ENCODE measurements at places on chromosomes 7 and 10.

DNA sequence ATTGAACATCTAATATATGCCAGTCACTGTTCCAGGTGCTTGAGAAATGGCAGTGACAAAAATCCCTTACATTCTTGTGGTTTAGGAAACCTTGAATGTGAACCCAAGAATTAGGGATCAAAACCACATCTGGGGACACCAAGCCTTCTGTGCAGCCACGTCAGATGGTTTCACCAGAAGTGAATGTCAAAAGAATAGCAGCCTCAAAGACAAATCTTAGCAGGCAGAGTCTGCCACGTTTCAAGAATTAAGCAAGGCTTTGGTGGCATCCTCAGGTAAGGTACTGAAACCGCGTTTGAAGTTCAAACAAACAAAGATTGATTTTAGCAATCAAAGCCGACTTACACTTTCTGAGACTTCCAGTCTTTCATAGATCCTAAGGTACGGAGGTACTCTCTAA is 225.5 kb upstream of the GNAI1 start:
- DNase-seq = no peak

- no peak for DNase-seq
Observed at GRCh38 chr7:137476937-137477336, 133.4 kb upstream of the PTN start.

DNA sequence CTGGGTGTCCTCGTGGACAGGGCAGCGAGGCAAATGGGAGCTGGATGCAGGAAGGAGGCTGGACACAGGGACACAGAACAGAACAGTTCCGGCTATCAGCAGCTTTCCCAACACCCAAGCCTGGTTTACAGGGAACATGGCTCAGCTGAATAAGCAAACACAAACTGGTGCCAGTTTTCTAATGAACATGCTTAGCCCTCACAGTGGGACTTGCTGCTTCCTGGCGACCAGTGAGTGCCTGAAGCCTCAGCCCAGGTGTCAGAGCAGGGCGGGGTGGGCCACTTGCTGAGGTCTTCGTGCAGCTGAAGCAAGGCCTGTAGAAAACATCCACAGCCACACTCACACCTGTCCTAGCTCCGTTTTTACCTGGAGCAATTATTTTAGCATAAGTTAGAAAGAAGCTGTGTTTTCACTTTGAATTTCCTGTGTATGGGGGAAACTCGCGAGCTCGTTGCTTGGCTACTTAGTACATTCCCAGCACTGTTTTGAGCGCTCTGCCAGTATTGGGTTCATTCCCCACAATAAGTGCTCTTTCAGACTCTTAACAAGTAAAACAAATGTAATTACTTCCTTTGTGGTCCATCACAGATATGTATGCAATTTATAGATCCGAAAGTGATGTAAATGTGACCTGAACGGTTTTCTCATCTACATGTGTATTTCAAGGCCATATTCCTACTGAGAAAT is 261.2 kb upstream of the SHH start:
- DNase-seq = no peak

DNA sequence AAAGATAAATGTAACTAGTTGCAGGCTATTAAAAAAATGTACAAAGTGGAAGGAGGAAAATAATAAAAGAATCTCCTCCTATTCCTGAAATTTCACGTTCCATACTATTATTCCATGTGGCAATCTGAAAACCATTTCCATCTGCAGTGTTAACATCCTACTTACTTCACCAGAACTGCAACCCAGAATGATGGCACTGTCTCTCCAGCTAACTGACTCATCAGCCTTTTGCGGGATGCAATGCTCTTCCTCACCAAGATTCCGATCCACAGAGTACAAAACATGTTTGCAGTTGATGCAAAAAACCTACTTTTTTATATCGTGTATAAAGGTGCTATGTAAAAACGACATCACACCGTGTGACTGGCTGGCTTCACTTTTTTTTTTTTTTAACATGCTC is 50.8 kb downstream of the ESYT2 start:
- DNase-seq = peak; percentile 62

GRCh38 chr7:73840715-73841379 is 1.5 kb downstream of the METTL27 start:
- no peak for DNase-seq

GRCh38 chr10:43691485-43691884 is 42.8 kb upstream of the ZNF32 start:
- DNase-seq = peak; percentile 58

- DNase-seq = no peak
Observed at GRCh38 chr10:113585949-113586348, 33.1 kb downstream of the HABP2 start.

DNA sequence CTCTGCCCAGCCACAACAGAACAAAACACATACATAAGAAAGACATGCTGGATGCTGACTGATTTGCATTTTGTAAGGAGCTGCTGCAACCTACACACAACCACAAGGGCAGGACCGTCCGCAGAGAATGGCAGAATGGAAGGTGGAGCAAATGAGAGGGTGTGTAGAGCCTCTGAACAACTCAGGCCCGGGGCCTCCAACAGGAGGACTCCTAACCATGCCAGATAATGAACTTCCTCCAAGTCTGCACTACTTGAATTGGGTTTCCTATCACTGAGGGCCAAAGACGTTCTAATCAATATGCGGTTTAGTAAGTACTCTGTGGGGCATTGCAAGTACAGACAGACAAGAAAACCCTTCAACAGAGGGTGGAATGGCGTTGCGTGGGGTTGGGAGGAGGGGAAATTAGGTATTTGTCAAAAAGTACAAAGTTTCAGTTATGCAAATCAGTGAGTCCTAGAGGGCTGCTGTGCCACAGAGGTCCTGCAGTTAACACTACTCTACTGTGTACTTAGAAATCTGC is 14.6 kb downstream of the VOPP1 start:
- DNase-seq = no peak

GRCh38 chr10:102773986-102774385 is 30.2 kb downstream of the WBP1L start:
- DNase-seq = no peak

- DNase-seq = no peak
Observed at GRCh38 chr10:29358010-29358616, 69.2 kb downstream of the LYZL1 start.

GRCh38 chr7:49643736-49644135 is 129.7 kb upstream of the VWC2 start:
- DNase-seq = no peak

DNA sequence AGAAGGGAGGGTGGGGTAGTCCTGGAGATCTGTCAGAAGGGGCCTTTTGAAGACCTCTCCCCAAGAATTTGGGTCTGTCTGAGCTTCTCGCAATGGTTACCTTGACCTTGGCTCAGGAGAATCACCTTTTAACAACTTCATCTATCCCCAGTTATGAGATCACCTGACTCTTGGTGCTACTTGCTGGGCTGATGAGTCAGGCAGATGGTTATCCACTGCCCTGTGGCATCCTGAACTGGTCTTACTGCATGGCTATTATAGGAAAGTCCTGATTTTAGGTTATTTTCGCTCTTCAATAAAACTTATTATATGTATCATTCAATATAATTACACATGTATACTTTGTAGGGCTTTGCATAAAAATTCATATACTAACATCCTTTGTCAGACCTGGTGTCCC is 274.7 kb downstream of the GFRA1 start:
- no peak for DNase-seq

DNA sequence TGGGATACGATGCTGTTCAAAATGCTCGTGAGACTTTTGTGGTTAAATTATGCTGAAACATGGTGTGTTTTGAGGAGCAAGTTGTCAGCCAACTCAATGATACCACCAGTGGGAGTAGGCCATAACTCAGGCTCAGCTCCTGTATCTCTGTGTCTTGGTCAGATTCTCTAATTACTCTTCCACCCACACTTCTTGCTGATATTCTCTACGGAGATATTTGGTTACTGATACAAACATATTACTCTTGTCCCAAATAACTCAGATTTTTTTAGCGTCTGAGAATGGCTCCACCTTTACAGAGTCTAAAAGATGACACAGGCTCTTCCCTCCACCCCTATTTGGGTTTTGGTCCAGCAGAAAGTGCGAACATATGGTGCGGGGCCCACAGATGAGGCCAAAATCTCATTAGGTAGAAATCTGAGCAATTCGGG is 168.9 kb downstream of the PKD1L1 start:
- DNase-seq = no peak

- no peak for DNase-seq
Observed at GRCh38 chr7:43437001-43437400, 145.9 kb upstream of the STK17A start.

DNA sequence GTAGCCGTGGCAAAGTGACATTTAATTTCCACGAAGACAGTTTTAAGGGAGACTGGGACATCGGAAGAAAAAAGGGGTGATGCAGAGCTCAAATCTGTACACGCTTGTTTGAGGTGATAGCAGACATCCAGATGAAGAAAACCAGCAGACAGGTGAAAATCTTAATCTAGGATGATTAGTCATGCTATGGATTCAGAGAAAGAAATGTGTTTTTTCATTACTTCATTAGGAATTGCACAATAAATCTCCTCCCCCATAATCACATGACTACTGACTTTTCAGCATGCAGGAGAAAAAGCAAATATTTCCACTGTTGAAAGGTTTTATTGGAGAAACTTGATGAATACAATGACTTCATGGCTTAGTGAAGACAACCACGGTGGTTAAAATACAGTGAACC is 2.5 kb downstream of the NUDT5 start:
- DNase-seq = peak; percentile 48

GRCh38 chr7:98562871-98563495 is 54.1 kb upstream of the NPTX2 start:
- no peak for DNase-seq

GRCh38 chr10:69279110-69279509 is 814 bp downstream of the HK1 start:
- no peak for DNase-seq

DNA sequence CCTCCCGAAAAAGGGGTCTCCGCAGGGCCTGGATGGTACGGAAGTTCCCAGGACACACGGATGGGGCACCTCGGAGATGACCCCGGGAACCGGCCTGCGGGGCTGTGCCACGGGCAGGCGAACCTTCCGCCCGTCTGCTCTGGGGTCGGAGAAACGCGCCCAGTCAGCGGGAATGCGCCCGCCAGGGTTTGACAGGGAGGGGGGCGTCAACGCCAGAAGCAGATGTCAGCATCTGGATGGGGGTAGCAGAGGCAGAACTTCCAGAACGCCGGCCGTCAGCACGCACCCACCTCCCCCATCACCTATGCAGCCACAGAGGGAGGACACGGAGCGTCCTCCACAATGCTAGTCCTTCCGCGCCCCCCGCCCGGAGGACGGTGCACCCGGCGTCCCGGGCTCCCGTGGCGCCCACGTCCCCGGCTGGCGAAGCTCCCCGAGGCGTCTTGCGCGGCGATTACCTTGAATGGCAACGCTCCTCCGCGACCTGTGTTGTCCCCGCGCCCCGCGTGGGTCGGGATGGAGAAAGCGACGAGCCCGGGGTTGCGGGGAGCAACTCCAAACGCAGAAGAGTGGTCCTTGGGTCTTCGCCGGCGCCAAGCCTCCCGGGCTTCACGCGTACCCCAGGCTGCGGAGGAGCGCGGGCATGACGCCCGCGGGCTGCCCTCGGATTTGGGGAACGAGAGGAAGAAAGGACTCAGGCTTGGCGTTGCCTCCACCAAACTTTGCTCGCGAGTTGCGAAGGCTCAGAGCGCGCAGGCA is 561 bp downstream of the FGFR2 start:
- DNase-seq = peak; percentile 7

- DNase-seq = peak; percentile 71
Observed at GRCh38 chr7:158676171-158676840, 28.3 kb downstream of the NCAPG2 start.

GRCh38 chr10:79246606-79247275 is 100.5 kb upstream of the PPIF start:
- DNase-seq = no peak

DNA sequence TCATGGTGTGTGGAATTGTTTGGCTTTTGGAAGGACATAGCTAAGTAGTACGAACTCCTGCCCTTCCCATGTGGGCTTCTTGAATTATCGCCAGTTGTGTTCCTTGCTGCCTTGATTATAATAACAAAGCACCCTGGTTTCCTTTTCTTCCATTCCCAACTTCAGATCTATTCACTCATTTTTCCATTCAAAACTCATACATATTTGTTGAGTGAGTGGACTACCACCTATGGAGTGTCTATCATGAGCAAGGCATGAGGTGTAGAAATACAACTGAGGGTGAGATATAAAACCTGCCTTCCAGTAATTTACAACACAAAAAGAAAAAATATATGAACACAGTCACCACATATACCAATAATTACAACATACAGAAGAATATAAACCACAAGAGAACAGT is 4.9 kb upstream of the COL17A1 start:
- DNase-seq = no peak

DNA sequence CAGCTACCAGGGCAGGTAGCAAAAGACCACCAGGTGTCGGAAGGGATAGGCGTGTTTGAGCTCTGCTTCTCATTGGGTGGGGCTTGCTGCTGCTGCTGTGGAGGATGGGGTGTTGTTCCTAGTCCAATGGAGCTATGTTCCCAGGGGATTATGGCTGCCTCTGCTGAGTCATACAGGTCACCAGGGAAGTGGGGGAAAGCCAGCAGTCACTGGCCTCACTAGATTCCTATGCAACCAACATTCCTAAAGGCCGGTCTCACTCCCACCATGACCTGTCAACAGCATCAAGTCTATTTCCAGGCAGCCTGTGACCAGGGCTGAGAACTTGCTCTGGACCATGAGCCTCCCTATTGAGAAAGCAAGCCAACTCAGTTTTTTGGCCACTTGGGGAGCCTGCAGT is 1160.8 kb downstream of the REEP3 start:
- DNase-seq = no peak

DNA sequence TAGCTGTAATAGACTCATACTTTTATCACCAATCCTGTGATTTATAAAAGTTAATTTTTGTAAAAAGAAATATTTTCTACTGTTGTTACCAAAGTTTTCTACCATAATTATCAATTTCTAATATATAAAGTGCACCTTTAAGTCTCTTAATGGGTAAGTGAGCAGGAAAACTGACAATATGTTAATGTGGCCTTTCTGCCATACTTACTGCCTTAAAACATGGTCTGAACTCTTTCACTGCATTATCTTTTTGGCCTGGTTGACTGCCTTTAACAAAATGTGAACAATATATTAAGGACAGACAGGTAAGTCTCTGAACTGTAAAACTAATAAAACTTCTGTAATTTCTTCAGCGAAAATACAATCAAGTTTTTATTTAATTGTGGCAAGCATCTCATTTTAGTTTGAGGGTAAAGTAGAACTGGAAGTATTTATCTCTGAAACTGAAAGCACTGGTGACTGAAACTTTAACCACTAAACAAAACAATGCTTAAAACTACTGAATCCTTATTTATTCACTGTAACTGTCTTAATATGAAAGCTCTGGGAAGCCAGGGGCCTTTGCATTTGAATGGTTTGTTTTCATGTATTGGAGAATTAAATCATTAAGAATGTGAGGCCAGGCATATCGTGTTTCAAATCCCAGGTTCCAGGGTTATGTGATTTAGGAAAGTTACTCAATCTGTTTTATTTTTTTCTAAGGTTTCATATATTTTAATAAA is 948.8 kb upstream of the POT1 start:
- no peak for DNase-seq

- DNase-seq = no peak
Observed at GRCh38 chr10:132616170-132616995, 78.8 kb downstream of the INPP5A start.

All from foreskin fibroblast (primary cell).